ENCODE measurements at places on chromosomes 7 and 10. TPM values are rescaled to one million over a fixed set of nuclear protein-coding genes. Genes with fewer than 3 reads are reported as not detected.

Gene NCF1
- not detected for total RNA-seq

Gene DENND2A
- total RNA-seq = 8.9 TPM

Gene CHRM2
- not detected for total RNA-seq

Gene GBX1
- total RNA-seq = not detected

Gene FXYD4
- total RNA-seq = not detected

Gene GRID2IP
- not detected for total RNA-seq

Gene FAM185A
- 12.8 TPM for total RNA-seq

Gene PILRA
- 0.92 TPM for total RNA-seq

Gene SNX13
- total RNA-seq = 33.9 TPM

Gene MRLN
- not detected for total RNA-seq

Gene ECD
- total RNA-seq = 108 TPM

Gene SH3PXD2A
- total RNA-seq = 2.9 TPM

Gene SPDYE2B
- not detected for total RNA-seq

Gene FAM25G
- not detected for total RNA-seq

Gene CADPS2
- 7.5 TPM for total RNA-seq

Gene IRF5
- 15.3 TPM for total RNA-seq

Gene ATOH7
- not detected for total RNA-seq

DNA sequence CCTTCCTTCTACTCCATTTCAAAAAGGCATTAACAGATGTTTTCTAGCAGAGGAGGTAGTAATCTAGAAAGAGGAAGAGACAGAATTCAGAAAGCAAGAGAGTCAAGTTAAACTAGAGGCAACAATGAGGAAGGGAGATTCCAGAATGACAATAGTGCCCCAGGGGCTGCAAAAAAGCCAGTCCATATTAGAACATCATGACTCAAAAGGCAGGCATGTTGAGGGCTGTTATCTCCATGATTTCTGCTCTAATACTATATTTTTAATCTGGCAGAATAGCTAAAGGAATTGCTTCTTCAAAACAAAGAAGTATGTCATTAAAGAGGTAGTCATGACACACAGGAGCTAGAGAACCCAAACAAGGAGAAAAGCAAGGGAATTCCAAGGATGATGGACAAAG is 599.6 kb downstream of the INHBA start:
- DNase-seq = peak; percentile 31

DNA sequence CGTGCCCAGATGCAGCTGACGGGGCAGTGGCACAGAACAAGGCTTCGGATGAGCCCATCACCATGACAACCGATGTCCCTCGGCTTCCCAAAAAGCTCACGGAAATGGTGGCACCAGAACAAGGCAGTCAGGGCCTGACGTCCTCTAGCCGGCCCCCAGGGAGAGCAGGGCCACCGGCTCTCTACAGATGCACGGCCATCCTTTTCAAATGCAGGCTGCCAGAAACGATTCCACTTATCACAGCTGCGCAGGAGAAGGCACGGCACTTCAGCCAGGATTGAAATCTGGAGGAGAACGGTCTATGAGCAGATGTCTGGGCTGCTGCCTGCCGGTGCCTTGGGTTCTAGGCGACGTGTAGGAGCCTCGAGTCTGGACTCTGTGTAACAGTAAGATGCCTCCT is 223.8 kb downstream of the ZMYND11 start:
- DNase-seq = no peak

DNA sequence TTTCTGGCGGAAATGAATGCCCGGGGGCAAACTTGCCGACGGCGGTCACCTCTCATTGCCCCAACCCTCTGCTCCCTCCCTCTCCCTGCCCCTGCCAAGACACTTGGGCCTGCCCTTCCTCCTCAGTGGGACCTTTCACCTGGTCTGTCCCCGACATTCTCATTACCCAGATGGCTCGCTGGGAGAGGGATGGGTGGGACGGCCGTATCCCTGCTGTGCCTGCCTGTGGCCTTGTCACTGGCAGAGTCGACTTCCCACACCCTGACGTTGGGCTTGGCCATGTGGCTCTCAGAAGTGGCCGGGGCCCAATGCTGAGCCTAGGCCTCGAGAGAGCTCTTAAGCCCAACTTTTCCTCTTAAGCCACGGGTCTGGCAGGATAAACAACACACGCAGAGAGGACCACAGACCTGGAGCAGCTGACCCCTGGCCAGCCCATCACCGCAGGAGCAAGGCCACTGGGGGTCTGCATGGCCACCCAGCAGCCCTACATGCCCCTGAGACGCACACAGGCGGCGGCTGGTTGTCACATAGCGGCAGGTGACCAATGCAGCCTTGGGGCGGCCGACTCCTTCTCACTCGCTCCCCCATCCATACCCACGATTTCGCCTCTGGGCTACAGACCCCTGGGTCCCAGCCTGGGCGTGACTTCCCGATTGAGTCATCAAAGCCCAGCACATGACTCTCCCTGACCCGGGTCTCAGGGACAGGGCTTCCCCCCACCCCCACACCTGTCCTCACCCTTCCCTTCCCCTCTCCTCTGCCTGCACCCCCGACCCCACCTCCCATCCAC is 40.1 kb downstream of the SLC29A4 start:
- DNase-seq = no peak

GRCh38 chr7:87878208-87878735 is 2.0 kb downstream of the DBF4 start:
- DNase-seq = peak; percentile 5

- DNase-seq = no peak
These were observed 218.1 kb downstream of the TSPAN12 start for GRCh38 chr7:120639884-120640283.

DNA sequence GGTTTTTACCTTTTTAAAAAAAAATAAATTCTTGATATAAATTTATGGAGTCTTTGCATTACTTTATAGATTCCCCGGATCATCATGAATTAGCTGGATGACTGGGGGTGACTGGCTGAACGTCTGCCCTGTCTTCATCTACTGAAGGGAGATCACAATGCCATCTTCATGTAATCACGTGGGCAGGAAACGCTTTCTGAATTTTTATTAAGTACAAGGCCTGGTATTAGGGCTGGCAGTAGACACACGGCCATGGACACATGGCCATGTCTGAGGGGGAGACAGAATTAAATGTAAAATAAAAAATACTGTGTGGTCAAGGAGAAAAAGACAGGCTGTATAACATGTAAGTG is 111.2 kb downstream of the VIPR2 start:
- DNase-seq = no peak

GRCh38 chr10:5890452-5890915 is 441 bp downstream of the FBH1 start:
- DNase-seq = peak; percentile 1

GRCh38 chr7:33143996-33144718 is 14.8 kb downstream of the BBS9 start:
- DNase-seq = peak; percentile 32

GRCh38 chr7:142313528-142313927 is 55.7 kb upstream of the PRSS58 start:
- DNase-seq = no peak

- DNase-seq = no peak
These were observed 34.0 kb downstream of the C7orf25 start for GRCh38 chr7:42877862-42878261.

- DNase-seq = no peak
These were observed 79.3 kb downstream of the AVL9 start for GRCh38 chr7:32574626-32575025.

- DNase-seq = peak; percentile 27
These were observed 74.9 kb upstream of the OGDHL start for GRCh38 chr10:49837051-49837478.

DNA sequence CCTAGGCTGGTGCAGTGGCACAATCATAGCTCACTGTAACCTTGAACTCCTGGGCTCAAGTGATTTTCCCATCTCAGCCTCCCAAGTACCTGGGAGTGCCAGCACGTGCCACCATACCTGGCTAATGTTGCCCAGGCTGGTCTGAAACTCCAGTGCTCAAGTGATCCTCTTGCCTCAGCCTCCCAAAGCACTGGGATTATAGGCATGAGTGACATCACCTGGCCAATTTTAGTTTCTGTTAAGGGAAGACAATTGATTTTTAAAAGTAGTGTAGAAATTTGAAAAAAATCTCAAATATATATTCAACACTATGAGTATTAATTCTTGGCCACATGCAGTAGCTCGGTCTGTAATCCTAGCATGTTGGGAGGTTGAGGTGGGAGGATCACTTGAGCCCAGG is 121.9 kb upstream of the RHEB start:
- DNase-seq = no peak

DNA sequence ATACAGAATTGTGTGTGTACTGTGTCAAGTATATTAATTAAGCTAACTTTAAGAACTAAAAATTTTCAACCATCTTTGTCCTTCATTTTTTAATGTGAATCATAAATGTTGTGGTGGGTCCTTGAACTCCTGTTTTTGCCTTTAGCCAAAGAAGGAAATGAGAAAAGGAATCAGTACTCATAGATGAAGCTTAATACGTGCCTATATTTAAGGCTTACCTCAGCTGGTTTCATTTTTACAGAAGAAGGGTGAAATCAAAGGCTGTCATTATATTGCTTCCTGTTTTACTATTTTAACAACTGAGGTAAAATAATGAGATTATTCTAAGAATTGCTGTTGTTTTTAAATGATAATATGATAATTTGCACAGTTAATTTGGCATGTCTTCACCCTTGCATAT is 6.3 kb upstream of the SNX13 start:
- no peak for DNase-seq

DNA sequence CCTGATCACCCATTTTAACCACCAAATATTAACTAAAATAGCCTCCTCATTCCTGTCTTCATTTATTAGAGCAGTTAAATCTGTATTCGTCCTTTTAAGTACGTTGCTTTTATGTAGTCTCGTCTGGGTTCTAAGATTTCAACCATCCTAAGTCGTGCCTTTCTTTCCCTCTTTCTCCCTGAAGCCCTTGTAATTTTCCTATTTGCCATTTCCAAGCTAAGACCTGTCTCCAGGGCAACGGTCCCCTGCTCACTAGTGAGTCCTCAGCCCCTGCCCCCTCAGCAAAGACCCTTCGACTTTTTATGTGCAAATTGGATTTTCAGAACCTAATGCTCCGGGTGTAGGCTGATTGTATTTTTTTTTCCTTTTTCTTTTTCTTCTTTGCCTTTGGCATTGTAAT is 16.1 kb upstream of the MEST start:
- no peak for DNase-seq

GRCh38 chr7:122438006-122438405 is 133.5 kb upstream of the FEZF1 start:
- DNase-seq = no peak

DNA sequence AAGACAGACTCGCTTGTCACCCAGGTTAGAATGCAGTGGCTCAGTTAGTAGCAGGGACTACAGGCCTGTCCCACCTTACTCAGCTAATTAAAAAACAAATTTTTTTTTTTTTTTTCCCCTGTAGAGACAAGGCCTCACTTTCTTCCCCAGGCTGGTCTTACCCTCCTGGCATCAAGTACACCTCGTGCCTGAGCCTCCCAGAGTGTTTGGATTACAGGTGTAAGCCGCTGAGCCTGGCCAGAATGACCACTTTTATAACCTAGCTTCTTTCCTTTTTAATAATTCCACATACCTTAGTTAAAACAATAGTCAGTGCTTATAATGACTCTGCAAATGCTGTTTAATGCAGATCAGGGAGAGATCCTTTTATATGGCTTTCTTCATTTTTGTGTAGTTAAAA is 31.3 kb downstream of the RSBN1L start:
- no peak for DNase-seq

DNA sequence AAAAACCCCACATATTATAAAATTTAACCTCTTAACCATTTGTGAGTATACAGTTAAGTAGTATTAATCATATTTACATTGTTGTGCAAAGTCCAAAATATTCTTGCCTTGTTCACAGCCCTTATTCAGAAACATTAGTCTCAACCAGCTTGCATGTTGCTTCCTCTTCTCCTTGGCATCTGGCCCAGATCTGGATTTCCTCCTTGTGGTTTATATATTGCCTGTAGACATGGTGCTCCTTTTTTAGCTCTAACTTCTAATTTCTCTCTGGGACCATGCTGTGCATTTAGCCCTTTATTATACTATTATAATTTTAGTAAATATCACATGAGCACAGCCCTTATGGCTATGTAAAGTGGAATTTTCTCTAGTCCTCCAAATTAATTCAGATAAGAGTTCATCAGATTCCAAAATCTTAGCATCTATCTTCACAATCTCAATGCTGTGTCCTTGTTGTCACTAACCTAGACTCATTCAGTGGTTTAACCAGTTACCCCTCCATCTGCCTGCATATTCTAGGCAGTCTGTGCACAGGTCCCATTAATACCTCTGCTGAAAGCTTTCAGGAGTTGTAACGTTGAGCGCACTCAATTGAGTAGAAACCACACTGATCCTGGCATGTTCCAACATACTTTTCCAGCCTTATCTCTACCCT is 7.9 kb downstream of the CPED1 start:
- peak; percentile 89 for DNase-seq

DNA sequence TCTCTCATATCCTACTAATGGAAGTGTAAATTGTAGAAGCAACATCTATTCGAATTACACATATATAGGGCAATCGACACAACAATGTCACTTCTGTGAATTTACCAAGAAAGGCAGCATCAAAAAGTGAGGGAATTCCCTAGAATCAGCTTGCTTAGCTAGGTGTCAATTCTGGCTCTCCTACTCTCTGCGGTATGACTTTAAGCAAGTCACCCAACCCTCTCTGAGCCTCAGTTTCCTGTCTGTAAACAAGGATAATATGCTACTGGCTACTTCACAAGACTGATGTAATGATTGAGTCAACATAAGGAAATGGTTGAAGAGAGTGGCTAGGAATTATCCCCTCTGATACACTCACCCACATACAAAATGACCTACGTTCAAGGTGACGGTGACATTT is 19.4 kb downstream of the CCDC6 start:
- DNase-seq = no peak

DNA sequence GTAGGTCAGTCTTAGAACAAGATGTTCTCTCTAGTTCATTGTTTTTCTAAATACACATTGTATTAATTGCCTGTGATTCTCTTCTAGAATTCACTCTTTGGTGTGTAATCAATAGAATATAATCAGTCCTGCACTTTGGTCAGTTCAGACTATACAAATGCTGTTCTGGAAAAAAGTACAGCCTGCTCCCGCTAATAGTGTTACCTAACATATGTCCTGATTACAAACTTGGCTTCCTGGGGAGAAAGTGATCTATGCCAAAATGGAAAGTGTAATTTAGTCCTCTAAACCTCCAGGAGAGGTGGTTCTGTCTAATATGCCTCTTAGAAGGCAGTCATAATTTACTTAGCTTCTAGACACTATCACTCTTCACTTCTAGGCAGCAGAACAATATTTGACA is 215.5 kb downstream of the SEMA3D start:
- no peak for DNase-seq

DNA sequence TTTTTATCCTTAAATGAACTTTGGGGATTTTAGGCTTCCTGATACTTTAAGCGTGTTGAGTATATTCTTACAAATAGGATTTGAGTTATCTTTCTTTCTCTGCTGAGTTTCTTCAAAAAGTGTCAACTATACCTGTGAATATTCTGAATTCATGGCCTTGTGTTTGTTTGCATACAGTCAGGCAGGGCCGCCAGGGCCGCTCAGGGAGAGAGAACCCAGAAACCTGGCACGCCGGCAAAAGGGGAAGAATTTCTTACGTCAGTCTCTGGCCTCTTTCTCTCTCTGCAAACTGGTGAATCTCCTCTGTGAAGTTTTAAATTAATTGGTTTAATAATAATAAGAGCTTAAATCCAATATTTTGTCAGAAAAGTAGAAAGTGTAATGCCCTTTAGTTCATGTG is 29.3 kb upstream of the BNIP3 start:
- no peak for DNase-seq

Measured in PC-3 (cell line).